Motor neuron (in vitro differentiated cells): ENCODE measurements at places on chromosomes 12 and 14.

DNA sequence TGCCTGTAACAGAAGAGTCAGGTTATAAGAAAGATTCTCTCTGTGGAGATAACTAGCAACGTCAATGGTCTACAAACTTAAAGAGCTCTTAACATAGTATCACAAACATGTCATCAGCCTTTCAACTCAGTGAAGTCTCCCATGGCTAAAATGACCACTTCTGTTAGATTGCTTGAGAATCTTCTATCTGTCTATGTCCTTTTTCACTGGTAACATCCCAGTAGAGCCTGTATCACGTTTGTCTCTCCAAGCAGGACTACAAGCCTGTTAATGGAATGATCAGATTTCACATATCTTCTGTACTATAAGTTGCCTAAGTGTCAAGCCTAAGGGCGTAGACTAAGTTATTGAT lies 50.7 kb downstream of the SLC2A13 start:
- ATAC-seq: peak; percentile 32

- peak; percentile 36 for ATAC-seq
These were observed 162.0 kb downstream of the UNC79 start for GRCh38 chr14:93592786-93593185.

DNA sequence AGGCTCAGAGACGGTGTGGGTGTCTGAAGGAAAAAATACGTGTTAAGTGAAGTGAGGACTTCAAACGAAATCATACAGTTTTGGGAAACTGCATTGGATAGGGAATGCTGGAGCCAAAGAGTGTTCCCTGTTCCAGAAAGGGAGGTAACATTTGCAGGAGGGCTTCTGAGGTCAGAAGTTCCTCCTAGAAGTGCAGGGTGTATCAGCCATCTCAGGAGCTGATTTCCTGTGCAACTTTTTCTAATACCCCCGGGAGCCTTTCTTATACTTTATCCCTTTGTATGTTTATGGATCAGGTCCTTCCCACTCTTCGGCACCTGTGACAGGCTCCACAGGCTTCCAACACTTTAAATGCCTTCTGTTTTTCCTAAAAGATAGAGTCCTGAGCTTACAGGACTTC lies 24.9 kb downstream of the ZNF664 start:
- ATAC-seq: no peak

DNA sequence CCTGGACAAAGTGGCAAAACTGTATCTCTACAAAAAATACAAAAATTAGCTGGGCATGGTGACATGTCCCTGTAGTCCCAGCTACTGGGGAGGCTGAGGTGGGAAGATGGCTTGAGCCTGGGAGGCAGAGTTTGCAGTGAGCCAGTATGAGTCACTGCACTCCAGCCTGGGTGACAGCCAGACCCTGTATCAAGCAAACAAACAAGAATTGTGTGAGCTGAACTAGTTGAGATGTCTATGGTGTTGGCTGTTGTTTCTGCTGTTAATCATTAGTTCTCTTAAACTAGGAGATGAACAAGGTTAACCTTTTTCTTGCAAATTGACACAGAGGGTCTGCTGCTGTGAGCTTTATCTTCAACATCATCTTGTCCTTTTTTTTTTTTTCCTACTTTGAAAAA lies 23.6 kb downstream of the RASSF3 start:
- ATAC-seq: peak; percentile 75

DNA sequence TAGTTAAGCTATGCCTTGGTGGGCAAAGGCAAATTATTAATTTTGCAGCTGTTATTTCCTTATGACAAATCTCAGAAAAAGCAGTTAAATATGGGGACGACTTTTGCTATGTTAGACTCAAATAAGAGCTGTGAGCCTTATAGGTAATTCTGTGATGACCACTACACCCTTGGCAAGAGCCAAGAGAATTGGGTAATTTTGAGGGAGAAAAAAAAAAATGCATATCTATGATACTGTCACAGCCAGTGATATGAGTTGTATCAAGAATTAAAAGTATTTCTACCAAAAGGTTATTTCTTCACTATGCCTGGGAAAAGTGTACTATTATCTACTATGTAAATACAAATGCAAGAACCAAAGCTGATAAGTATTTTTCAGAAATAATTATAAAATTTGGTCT lies 43.9 kb downstream of the SCAF11 start:
- ATAC-seq: no peak

- no peak for ATAC-seq
These were observed 463.4 kb upstream of the TMEM132C start for GRCh38 chr12:127803545-127803944.

- ATAC-seq: no peak
These were observed 1.6 kb upstream of the SYNDIG1L start for GRCh38 chr14:74427651-74428050.

GRCh38 chr14:20866194-20866593 lies 25.0 kb upstream of the RNASE3 start:
- ATAC-seq: no peak

DNA sequence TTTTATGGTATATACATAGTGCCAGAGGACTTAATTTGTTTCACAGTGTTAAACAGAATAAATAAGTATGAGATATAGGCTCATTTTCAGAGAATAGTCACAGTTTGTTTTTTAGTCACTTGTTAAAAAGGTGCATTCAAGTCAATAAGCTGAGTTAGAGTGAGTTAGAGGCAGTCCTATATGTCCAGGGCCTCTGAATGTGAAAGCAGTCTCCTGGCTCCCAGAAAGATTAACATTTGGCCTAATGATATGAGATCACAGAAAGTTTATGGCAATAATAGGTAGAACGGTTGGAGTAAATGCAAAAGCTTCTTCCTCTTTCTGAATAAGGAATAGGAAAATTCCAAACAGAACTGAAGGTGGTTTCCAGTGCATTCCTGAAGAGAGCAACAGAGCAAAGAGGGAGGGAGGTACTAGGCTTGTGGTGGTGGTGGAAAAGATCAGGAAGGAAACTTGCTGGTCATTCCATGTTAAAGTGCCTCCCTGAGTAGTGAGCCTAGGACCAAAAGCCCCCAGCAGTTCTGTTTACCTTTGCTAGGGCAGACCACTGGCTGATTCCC lies 54.4 kb downstream of the SLC38A4 start:
- no peak for ATAC-seq

DNA sequence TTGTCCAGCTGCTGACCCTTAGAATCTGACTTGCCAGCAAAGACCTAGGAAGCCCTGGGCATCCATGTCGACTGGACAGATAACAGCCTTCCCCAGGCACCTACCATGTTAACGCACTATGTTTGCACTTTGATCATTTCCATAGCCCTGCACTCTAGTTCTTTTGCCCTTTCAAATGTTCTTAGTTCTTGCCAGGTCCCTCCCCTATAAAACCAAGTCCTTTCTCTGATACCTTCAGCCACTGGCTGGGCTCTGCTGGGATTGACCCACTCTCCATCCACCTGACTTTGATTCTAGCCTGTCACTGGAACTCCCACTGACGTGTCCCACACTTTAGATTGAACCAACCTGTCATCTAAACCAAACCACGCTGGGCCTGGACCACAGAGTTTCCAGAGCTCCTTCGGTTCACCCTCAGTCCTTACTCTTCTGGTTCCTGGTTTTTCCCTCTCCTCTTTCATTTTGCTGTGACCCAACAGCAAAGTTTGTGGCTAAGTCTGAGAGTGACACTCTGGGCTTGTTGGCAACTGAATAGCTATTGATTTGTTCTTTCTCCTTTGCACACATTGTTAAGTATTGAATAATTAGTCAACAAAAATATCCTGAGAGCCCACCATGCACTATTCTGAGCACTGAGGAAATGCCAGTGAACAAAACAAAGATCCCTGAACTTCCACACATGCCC lies 51.8 kb upstream of the STK38L start:
- no peak for ATAC-seq

DNA sequence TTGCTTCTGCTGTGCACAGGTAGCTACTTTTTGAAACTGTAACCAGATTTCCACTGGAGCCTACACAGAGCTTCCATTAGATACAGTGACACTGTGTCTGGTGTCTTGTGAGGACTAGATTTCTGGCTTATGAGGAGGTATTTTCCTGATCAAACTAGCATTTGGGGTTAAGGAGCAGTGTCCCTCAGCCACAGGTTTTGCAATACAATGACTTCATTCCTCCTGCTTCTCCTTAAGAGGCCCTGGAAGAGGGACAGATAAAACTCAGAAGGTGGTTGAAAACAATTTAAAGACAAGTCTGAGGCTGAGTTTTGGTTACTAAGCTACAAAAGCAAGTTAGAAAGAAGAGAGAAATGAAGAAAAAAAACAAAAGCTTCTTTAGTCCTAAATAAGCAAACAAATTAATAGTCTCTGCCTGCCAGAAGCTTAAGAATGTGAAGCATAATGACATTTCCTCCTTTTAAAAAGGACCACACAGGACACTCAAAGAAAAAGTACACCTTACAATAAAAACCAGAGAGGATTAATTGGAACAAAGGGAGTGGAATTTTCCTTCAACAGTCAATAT lies 53.0 kb downstream of the PKP2 start:
- ATAC-seq: no peak

DNA sequence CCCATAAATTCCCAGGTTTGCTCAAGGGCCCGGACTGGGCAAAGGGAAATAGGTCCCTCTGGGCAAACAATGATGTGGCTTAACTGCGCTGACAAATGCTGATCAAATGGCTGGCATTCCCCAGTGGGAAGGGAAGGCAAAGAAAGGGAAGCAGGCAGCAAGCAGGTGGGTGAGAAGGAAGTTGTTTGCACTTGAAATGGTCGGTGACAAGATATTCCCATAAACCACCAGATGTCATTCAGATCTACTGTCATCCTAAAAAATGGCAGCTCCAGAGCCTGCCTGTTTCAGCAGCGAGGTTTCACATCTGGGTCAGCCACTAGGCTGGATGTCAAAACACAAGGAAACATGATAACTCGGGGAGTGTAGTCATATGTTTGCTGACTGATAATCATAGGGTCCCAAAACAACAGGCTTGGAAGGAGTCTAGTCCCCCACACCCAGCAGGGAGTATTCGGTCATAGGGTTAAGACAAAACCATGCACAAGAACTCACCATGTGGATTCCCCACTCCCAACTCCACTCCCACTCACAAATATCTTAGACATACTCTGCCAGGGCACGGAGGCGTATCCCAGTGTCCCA lies 37.9 kb upstream of the MDM1 start:
- ATAC-seq: no peak

DNA sequence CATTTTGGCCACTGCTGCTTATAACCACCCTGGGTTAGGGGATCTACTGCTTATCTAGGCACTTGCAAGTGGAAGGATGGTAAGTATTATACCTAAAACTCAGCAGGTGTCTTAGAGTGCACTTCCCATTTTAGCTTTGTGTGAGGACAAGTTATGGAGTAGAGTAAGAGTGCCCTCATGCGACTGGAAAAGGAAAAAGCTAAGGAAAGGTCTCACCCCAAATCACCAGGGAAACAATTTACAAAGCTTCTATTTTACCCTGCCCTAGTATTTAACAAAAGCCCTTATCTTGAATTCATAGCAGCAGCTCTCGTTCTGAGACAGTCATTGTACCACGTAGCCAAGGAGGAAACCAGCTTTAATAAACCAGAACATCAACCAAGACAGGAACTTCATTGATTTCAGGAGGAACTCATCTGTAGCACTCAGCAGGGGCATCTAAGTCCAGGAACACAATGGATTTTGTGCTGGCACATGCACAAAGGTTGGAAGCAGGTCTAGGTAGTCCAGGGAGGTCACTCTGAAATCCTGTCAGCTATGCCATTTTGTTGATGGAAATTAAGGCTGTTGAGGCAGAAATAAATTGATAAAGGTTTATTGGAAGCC lies 2.9 kb downstream of the RDH12 start:
- peak; percentile 91 for ATAC-seq

DNA sequence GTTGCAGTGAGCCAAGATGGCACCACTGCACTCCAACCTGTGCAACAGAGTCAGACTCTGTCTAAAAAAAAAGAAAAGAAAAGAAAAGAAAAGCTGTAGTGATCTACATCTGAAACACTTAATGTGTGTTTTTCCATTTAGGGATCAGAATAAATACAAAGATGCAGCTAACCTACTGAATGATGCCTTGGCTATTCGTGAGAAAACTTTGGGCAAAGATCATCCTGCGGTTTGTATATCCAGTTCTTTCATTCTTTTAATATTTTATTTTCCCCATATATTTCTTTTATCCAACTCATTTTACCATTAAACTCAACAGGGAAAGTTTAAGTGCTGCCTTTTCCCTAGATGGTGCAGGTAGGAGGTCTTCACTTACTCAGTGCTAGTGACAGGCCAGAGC lies 40.4 kb downstream of the KLC1 start:
- no peak for ATAC-seq

GRCh38 chr12:81974762-81975161 lies 215.6 kb upstream of the PPFIA2 start:
- ATAC-seq: no peak

DNA sequence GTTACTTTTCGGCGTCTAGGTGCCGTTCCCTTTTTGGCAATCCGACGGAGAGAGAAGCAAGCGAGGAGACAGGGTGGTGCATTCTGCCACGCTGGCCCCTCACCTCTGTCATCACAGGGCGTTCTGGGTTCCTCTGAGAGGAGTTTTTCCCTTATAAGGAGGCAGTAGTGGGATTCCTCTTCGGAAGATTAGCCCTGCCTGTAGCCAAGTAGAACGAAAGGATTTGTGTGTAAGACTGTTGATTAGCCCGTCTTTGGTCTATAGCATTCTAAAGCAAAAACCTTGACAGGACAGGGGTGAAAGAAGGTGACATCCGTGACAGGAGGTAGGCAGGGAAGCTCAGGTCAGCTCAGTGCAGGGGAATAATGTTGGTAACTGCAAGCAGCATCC lies 9.1 kb upstream of the NEMF start:
- ATAC-seq: peak; percentile 4

DNA sequence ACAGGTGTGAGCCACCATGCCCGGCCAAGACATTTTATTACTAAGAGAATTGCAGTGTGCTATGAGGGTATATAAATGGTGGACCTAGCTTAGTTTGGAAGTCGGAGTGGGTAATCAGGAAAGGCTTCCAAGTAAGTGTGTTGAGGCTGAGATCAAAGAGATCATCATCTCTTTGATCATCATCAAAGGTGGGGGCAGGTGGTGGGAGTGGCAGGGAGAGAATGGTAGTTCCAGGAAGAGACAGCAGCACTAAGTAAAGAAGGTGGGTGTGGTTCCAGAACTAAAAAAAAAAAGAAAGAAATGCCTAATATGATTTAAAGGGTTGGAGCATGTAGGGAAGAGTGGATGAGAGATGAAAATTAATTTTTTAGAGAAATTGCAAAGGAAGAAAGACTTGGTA lies 14.7 kb downstream of the SLC4A8 start:
- ATAC-seq: no peak
